Activated CD4-positive, alpha-beta T cell treated with anti-CD3 and anti-CD28 coated beads, Interleukin-2, amount 10 ng/mL, durations not matched to agents 24 days and 14 days (primary cell): ENCODE measurements at places on chromosomes 7 and 10. TPM values are rescaled to one million over a fixed set of nuclear protein-coding genes. Genes with fewer than 3 reads are reported as not detected.
A peak's percentile ranks its signal among the peaks of the same experiment; 100 is the strongest.

DNA sequence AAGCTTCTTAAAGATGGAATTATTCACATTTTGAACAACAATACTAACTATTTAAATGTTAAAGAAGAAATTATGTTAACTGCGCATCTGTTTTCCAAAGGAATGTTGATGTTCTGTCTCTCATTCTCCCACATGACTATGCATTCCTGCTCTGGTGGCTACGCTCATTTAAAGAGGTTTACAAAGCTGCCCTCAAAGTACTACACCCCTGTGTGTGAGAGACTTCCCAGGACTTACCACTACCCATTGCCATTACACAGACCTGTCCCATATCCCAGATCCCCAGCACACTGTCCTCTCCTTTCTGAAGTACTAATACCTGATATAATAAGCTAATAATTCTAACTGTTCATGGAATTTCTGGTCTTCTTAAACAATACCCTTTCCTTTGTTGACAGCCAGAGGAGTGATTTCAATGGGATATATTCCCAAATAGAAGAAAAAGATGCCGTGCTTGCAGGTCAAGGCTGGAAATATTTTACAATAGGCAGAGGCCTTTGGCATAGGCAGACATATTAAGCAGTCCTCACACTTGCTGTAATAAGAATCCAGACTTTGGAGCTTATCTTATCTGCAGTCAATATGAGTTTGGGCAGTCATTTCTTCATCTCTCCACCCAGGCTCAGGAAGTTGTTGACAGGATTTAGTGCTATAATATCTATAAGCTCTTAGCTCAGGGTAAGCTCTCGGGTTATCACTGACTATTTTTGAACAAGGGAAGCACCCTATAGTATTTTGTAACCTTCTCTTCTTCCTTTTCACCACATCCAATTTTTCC, 12.2 kb downstream of the LIPF start:
- no peak for DNase-seq

- peak; percentile 82 for DNase-seq
These were observed 141.3 kb upstream of the KLF14 start for GRCh38 chr7:130875265-130875741.

The PAPSS2 gene
- total RNA-seq = 0.07 TPM in 1 of 2 replicates, not detected in the other

The ITGB8 gene
- not detected in 2 replicates for total RNA-seq

- peak; percentile 65 for DNase-seq
These were observed 493.4 kb downstream of the TNS3 start for GRCh38 chr7:47088329-47089067.

The ANKRD7 gene
- not detected in 2 replicates for total RNA-seq

DNA sequence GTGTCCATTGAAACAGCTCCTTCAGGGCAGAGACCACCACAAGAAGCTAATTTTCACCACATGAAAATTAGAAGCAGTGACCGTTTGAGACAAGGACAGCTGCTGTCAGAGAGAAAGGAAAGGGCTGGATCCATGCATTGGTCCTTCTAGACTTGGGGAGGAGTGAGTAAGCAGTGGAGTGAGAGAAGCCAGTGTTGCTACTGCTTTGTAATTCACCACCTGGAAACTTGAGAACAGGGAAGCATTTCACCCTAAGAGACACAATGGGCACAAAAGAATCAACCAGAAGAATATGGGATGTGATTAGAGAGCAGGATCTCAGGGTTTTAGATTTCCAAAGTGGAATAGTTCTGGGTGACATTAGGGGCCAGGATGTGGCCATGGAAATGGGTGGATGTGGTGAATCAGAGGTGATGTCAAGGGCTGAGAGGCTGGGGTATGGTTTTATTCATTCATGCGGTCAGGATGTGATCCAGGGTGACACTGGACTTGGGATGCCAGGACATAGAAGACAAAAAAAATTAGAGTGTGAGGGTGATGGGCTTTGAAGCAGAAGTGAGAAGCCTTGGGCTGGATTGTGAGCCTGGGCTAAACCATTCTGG, 61.6 kb downstream of the DENND11 start:
- no peak for DNase-seq

DNA sequence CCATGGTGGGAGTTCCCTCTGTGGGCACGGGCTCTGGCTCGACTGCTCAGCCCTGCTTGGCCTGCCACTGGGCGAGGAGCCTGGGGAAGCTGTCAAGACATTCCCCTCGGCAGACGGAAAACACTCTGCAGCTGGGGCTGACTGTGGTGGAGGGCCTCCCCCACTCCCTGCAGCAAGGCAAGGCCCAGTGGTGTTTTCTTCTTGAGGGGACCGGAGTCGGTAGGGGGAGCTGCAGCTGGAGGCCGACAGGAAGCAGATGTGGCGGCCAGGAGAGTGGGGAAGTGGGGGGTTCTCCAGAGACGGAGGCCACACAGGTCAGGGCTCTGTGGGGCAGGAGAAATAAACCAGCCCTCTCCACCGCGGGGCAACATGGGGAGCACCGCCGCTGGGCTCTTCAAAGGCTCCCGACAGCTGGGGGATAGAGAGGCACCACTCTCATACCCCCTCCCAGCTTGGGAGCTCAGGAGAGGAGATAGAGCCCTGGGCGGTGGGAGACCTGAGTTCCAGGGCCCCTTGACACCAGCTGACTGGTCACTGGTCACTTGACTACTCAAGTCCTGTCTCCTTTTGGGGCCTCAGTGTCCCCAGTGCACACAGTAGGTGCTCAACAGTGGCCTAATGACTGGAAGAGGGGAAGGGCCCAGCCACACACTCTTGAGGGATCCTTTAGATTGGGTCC, 43.4 kb downstream of the PPIF start:
- no peak for DNase-seq

GRCh38 chr7:30348083-30348560, 63.7 kb downstream of the ZNRF2 start:
- DNase-seq = peak; percentile 87

DNA sequence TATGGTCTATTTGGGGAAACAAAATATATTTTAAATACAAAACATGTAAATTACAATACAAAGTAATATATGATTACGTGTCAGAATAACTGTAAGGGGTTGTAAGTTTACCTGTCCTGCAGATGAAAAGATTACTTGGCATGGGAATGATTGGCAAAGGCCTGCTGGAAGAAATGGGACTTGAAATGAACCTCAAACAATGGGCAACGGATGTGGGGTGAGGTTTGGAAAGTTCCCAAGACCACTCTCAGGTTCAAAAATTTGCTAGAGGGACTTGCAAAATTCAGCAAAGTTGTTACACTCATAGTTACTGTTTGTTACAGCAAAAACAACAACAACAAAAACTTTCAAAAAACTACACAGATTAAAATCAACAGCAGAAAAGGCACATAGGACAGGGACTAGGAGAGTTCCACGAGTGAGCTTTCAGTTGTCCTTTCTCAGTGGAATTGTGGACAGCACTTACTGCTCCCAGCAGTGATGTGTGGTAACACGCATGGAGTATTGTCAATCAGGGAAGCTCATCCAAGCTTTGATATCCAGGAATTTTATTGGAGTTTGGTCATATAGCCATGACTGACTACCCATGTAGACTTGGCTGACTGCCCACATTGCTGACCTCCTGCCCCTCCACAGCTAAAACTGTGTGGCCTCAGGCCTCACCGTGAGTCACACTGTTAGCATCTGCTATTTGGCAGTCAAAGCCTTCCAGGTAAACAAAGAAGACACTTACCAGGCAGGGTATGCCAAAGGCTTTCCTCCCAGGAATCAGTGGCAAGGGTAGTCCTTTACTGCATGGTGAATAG, 43.8 kb downstream of the EXOC6 start:
- DNase-seq = no peak

The MLLT10 gene
- total RNA-seq = 40.2 and 42.0 TPM in 2 replicates

DNA sequence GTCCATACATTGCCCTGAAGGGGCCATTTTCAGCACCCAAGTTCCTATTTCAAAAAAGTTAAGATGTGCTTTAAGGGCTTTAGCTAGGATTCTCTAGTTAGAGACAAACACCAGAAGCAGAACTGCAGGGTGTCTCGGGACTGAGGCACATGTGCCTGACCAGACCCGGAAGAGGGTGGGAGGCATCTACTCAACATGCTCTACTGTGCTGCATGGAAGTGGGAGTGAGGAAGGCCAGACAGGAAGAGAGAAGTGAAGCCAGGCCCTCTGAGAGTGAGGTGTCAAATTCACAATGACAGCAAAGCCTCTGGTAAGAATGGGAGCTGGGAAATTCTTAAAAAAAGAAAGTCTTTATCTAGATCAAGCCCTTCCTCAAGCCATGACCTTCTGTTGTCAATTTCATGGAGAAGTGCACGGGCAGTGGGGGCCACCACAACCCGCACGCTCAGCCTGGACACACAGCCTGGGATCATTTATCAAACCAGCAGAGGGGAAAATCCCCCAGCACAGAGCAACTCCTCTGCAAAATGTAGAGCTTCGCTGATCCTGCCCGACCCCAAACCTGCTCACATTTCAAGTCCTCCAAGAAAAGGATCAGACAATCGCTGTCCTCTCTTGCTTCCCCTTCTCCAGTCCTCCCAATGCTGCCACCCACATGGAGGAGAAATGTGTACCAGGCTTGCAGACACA, 38.7 kb downstream of the PLXNA4 start:
- no peak for DNase-seq

- no peak for DNase-seq
These were observed 29.6 kb downstream of the C10orf71 start for GRCh38 chr10:49328401-49329145.

- peak; percentile 83 for DNase-seq
These were observed 6.8 kb downstream of the CYP26A1 start for GRCh38 chr10:93080350-93081046.

The TMEM213 gene
- total RNA-seq = 0.09 TPM in 1 of 2 replicates, not detected in the other

The MNX1 gene
- total RNA-seq = not detected in 2 replicates

DNA sequence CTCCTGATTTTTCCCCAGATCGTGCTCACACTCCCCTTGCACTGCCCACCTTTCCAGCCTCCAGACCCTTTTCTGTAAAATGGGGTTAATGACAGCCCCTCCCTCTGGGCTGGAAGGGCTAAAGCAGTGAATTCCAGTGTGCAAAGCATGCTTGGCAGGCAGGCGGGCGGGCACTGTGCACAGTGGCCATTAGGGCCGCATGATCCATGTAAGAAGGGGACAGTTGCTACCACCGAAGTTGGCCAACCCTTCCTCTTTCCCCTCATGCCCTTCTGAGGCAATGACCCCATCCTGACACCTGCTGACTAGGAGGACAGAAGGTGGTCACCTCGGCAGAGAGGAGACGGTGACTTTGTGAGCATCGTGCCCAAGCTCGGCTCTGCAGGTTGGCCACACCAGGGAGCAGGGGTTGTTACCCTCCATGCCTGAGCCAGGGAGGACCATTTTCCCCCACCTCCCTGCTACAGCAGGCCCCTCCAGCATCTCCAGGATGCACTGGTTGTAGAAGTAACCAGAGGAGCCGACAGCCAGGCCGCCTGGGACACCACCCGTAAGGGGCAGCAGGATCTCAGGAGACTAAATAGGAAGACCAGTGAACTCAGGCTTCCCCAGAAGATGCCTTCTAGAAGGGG, 166.4 kb downstream of the SLIT1 start:
- DNase-seq = no peak

GRCh38 chr7:79361214-79361613, 92.3 kb downstream of the MAGI2 start:
- DNase-seq = no peak

- DNase-seq = no peak
These were observed 631.1 kb upstream of the MBL2 start for GRCh38 chr10:53403688-53404087.

The HMX2 gene
- total RNA-seq = not detected in 2 replicates

The CDH23 gene
- total RNA-seq = 0.92 and 1.3 TPM in 2 replicates

- DNase-seq = no peak
These were observed 64.9 kb upstream of the FZD8 start for GRCh38 chr10:35706959-35707358.

GRCh38 chr10:80411267-80411668, 2.9 kb downstream of the PRXL2A start:
- DNase-seq = no peak

The ZPBP gene
- total RNA-seq = not detected in 2 replicates

- no peak for DNase-seq
These were observed 922.2 kb downstream of the SORCS1 start for GRCh38 chr10:106242301-106242700.

The SMO gene
- total RNA-seq = 0.28 and 0.37 TPM in 2 replicates
